ENCODE measurements at places on chromosomes 4 and X.

DNA sequence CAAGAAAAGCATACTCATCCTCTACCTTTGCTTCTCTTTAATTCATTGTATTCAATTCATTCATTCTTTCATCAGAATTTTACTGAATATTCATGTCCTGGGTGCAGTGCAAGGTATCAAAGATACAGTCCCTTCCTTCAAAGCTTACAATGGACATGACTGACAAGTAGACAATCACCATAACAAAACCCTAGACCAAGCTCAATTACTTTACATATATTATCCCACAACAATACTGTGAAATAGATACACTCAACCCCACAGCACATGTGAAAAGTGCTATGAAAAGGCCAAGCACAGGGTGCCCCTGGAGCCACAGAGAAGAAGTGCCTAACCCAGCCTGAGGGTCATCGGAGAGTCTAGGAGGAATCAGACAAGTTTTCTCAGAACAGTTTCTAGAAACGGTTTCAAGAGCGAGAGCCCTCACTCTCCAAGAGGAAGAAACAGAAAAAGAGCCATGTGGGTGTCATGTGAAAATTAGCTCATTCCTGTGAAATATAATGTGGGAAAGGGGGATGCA lies 15.3 kb downstream of the AMBN start:
- DNase-seq = no peak

DNA sequence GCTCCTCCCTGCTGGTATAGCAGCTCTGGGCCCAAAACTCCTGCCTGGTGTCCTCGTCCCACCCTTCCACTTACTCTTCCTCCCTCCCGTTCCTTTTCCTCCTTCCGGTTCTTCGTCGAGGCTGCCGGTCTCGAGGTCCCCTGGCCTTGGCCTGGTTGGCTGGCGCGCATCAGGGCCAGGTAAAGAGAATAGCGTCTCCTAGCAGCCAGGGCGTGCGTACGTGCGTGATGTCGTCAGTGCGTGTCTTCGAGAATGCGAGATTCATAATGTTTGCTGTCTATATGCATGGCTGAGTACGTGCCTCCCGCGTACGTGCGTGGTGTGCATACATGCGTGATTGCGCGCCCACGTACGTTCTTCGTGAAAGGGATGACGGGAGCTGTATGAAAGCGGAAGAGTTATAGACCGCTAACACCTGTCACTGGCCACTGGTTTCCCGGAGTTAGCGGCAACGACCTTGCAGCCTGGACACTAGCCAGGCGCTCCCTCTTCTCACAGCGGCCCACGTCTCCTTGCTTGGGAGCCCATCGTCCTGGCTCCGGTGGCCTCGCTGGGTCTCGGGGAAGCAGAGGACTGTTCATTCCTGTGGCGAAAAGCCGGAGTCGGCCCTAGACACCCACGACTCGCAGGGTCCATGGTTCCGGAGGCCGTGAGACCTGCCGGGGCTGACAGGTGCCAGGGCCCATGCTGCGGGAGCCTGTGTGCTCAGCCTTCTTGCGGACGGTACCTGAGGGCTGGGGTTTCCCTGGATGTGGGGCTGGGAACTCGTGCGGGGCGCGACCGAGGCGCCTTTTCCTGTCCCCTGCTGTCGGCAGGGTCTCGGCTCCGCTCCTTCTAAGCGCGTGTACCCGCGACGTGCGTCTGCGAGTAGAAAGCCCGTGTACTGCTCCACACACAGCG lies at the start of gene EOLA1:
Gene EOLA1, plus strand, starts transcription at position 392 of the 900 bp plus-strand sequence. CDS start 4,619 bp downstream, outside the sequence.
- peak; percentile 93 for DNase-seq

DNA sequence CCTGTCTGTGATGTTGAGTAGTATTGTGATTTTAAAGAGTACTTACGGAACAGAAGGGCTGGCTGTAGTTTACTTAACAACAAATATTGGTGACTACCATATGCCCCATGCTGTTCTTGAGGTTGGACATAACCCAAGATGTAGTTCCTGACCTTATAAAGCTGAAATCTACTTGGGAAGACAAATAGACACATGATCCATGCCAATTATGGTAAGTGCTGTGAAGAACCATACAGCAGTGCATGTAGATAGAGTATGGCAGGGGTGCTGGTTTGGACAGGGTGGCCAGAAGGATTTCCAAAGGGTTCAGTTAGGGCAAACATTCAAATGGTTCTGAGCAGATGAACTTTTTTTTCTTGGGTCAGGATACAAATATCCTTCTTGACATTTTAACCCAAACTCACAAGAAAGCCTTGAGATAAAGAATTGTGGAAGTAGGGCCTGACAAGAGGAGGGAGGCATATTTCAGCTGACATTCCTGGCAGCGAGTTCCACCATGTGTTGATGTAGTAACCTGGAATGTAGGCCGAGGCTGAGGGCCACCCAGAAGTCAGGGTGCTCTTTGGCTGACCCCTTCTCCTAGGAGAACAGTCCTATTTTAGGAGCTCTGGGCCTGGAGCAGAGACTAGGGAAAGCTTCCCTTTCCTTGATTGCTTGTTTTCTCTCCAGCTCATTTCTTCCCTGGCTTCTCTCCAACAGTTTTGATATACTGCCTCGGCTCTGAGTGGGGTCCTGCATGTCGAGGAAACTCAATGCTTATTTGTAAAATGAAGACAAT lies 74.2 kb downstream of the FREM3 start:
- peak; percentile 30 for DNase-seq

DNA sequence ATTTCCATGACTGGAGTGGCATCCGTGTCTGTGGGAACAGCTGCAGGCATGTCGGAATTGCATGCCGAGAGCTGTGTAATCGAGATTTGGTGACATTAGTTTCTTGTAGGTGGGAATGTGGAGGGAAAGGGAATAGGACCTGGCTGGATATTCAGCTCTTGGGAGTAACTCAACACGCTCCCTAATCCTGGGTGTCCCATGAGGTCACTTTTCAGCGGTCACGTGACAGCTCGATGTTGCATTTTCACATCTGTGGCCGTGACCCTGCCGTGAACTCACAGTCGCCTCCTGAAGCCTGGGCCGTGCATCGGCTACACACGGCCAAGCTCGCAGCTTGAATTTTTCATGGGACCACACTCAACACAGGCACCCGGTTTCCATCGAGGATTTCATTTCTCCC lies 25.8 kb upstream of the PSAPL1 start:
- DNase-seq = no peak

DNA sequence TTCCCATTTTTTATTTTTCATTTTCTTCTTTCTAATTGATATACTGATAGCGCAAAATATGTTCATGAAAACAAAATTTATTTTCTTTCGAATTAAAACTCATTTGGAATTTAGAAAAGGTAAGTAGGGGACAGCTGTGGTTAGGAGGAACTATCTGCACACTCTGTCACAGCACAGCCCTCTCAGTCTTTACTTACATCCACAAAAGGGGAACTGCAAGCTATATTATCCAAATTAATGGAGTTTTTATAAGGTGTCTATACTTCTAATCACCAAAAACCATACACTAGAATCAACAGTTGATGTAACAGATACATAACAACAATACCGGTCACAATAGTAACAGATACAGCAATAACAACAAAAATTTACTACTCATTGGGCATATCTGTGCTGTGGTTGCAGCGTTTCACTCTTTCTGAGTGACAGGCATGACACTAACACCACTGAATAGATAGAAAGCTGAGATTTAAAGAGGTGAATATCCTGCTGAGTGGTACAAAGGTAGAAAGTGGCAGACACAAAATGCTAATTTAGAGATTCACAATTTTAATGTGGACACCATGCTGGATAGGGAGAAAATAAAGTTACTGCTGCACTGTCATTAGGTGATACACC lies 160.7 kb downstream of the PPP3CA start:
- no peak for DNase-seq

DNA sequence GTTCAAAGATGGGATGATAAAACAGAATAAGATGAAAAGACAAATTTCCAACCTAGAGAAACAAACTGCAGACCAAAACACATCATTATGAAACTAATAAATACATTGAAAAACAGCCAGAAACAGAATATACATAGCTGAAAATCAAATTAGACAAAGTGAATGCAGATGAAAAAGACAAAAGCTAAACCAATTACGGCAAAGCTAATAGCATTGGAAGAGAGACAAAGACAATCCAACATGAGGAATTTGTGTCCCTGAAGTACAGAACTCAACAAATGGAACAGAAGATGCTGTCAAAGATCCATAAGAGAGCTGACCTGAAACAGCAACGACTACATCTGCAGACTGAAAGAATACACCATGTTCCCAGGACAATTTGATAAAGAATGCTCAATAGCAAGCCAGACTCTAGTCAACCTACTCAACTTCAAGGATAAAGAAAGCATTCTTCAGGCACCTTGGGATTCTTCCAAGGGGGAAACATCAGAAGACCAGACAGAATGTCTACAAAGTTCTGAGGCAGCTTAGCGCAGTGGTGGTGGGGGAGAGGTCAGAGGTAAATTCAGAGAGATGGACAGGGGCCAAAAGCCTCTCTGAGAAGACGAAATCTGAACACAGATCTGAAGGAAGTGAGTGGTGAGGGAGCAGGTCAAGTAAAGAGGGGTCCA lies 27.4 kb upstream of the IRAK1 start:
- DNase-seq = no peak

GRCh38 chrX:80550722-80551121 lies 130.5 kb downstream of the TENT5D start:
- no peak for DNase-seq

GRCh38 chr4:19659101-19659500 lies 592.6 kb upstream of the SLIT2 start:
- no peak for DNase-seq

DNA sequence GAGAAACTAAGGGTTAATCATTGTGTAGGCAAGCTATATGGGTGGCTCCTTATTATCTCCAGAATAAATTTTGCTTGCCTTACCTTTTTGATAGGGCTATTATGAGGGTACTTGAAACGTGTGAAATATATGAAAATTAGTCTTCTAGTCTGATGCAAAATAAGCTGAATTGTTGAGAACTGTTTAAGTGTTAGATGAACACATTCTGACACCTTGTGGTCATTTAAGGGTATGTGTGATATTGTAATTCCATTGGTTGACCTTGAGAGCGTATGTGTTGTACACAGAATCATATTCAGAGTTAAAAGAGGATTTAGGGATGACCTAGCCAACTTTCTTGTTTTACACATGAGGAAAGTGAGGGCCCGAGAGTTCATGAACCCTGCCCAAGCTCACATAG lies 44.6 kb upstream of the LINC00632 start:
- no peak for DNase-seq

- no peak for DNase-seq
Observed at GRCh38 chrX:12366440-12366839, 228.2 kb downstream of the FRMPD4 start.

- DNase-seq = no peak
Observed at GRCh38 chrX:10146346-10146745, 10.4 kb upstream of the CLCN4 start.

GRCh38 chr4:172103456-172103855 lies 290.3 kb downstream of the GALNTL6 start:
- no peak for DNase-seq

DNA sequence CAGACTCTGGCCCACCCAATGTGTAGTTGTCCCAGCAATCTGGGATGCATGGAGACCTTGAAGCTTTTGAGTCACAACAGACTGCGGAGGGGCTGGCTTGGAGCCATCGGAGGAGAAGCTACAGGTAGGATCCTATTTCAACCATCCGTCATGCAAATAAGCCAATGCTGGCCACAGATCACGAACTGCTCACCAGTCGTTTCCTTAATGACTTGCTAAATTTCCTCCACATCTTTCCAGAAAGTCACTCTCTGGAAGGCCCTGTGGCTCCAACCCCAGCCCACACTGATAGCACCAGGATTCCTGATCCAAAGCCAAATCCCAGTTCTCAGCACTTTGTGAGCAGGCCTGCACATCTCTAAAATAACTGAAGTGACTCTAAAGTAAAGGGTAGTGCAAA lies 321.3 kb downstream of the RAB28 start:
- DNase-seq = no peak

- DNase-seq = peak; percentile 52
Observed at GRCh38 chr4:40672528-40673522, 43.2 kb upstream of the RBM47 start.

- peak; percentile 39 for DNase-seq
Observed at GRCh38 chrX:28586981-28587551, at the start of gene IL1RAPL1. IL1RAPL1 (plus strand) TSS chrX:28587446.

GRCh38 chr4:88964450-88964849 lies 92.5 kb downstream of the FAM13A start:
- DNase-seq = peak; percentile 60

- no peak for DNase-seq
Observed at GRCh38 chr4:173046144-173046543, 122.5 kb upstream of the GALNT7 start.

DNA sequence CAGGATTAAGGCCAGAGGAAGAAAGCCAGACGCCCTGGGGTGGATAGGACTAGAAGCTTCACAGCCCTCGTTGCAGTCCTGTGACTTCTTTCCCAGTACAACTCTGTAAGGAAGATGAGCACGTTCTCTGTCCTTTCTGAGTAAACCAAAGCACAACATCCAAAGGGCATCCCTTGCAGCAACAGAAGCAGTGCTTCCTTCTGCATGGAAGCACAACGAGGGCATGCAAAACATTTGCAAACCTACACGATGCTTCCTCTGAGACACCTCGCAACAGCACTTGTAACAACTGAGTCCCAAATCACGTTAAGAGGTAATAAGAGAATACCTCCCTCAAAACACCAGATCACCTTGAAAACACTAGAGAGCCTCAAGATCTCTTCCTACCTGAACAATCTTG lies 335.7 kb upstream of the RASGEF1B start:
- no peak for DNase-seq

- DNase-seq = peak; percentile 76
Observed at GRCh38 chr4:53586121-53586816, 5.0 kb downstream of the LNX1 start.

DNA sequence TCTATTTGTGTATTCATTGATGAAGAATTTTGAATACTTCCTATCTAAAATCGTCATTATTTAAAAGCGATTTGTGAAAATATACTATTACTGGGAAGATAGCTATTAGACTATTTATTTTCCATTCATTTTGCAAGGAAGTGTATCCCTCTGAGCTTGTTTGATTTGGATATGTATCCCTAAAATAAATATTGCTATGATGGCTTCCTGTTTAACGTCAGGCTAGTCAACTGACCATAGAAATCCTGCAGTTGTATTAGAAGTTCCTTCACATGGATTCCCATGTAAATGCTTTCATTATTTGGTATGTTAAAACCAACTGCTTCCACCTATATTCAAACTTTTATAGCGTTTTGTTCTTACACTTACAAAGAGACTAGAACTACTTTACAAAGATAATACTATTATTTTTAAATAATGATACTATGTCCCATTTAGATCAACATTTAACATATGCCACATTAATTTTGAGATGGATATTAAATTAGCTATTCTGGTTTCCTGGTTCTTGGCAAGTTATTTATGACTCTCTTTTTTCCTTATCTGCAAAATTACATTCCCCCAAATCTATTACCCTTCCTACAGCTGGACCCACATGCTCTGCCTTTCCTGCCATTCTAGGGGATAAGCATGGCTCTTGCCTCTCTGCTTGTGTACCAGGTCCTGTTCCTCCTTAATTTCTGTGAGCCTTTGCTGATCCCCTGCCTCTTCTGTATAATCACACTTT lies 26.7 kb upstream of the PDE5A start:
- DNase-seq = no peak

DNA sequence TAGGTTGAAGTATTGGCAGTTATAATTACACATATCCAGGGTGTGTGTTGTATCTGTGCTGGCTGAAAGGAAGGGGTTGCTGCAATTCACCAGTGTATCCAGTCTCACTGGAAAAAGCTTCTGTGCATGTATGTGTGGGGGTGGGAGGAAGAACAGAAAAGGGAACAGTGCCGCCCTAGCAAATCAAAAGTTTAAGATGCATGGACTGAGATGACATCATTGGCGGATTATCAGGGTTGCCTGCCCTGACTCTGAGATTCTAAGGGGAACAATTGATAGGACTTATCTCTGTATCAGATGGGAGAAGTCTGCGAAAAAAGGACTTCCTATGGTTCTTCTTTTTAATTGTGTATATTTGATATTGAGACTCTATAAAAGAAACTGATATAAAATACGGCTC lies 3.5 kb downstream of the SLC25A43 start:
- no peak for DNase-seq

Measured in fibroblast of the conjunctiva (primary cell).